Activated CD8-positive, alpha-beta memory T cell treated with anti-CD3 and anti-CD28 coated beads, Interleukin-2, amount 50 U/mL, for 48 hours (primary cell): ENCODE measurements at places on chromosomes 1 and 21.
A peak's percentile ranks its signal among the peaks of the same experiment; 100 is the strongest.

- no peak for DNase-seq
Observed at GRCh38 chr1:28058971-28059878, 29.2 kb downstream of the EYA3 start.

- peak; percentile 82 for DNase-seq
Observed at GRCh38 chr1:116514708-116515525, 55.9 kb downstream of the CD58 start.

DNA sequence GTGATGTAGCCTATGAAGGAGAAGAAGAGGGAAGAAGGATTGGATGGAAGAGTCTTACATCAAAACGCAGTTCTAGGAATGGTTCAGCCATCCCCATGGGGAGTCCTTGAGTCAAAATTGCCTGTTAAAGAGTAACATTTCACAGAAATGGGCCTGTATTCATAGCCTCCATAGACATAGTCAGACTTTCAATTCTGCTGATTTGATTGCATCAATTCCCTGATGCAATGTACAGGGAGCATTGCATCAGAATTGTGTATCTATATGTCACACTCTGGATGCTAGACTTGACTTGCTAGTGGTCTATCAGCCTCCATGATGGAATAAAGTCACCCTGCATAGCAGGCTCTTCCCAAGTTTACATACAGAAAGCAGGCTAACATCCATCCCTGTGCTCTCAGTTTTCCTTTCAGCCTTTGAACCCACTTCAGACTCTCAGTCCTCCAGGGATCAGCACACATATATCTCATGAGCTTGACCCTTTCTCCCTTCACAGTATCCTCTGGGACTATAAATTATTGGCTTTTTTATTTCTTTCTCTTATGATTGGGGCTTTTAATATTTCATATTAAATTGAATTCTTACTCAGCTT lies 1111.7 kb upstream of the B3GALT2 start:
- no peak for DNase-seq

DNA sequence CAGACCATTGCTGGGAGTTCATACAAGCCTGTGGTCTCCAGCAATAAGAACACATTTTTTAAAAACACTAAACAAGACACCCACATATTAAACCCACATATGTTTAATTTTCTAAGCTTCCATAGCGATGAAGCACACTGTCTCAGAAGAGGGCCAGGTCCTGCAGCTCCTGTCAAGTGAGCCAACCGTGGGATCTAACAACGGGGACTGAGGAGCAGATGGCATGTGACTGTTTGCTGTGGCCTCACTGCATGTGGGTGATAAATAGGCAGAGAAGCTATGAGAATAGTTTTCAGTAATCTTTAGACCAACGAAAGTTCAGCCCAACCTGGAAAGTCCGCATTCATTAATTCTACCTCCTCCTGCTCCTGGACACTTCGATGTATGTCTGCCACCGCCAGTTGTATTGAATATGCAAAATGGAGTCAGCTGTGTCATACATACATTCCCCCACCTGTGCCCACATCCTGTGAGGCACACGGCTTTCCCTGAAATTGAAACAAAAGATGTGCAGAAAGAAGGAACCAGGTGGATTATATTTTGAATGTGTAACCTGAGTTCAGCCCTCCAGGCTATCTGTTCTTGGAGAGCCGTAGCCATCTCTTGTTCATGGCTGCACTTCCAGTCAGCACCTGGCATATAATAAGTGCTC lies 88.2 kb downstream of the MIS18A start:
- no peak for DNase-seq

- DNase-seq = no peak
Observed at GRCh38 chr1:166197597-166197996, 30.8 kb upstream of the FAM78B start.

- no peak for DNase-seq
Observed at GRCh38 chr1:246786606-246787238, 62.5 kb downstream of the SCCPDH start.

GRCh38 chr21:16750926-16751325 lies 761.9 kb upstream of the CXADR start:
- DNase-seq = no peak

DNA sequence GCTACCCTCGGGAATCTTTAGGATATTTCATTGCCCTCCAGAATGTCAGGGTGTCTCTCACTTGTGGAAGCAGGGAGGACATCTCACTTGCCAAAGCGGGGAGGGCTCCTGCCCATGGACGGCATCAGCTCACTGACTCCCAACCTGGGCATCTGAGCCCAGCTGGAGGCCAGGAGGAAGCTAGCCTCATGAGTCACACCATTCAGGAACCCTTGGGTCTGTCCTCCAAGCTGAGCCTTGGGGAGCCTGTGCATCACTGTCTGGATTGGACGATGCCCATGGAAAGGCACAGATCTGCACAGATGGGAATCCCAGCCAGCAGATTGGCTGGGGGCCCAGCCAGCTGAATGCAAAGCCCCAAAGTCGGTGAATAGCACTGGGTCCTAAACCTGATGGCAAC lies 25.2 kb downstream of the WNT3A start:
- no peak for DNase-seq

DNA sequence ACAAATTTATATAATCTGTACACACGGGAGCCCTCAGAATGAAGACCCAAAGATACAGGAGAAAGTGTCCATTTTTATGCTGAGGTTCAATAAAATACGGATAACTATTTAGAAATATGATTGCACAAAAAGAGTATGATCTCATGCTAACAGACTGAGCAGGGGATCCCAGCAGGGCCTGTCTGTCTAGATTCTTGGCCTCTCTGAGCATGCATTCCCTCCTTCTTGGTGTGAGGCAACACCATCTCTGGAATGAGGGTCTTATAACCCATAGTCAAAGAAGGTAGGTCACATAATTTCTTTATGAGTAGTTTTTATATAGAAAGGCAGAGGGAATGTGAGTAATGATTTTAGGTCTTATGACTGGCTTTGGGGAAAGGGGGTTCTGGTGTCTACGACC lies 5.4 kb downstream of the PRMT6 start:
- no peak for DNase-seq

GRCh38 chr1:44660176-44660575 lies 14.1 kb downstream of the TMEM53 start:
- no peak for DNase-seq

DNA sequence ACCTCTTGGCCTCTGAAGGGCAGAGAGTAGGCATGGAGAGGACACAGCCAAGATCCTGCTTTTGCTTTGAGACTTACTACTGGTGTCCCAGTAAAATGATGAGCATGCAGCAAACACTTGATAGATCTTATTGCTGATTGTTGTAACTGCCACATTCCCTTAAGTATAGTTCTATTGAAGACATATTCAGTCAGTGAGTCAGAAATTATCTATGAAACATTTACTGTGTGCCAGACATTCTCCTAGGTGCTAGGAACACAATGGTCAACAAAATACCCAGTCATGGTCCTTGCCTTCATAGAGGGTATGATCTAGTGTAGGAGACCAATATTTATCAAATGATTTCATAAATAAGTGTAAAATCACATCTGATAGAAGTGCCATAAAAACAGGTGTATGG lies 13.6 kb downstream of the STYXL2 start:
- no peak for DNase-seq

GRCh38 chr1:64550510-64550909 lies 80.6 kb downstream of the CACHD1 start:
- DNase-seq = no peak
